ENCODE measurements at places on chromosomes 4 and X. TPM values are rescaled to one million over a fixed set of nuclear protein-coding genes. Genes with fewer than 3 reads are reported as not detected.

GRCh38 chr4:2251795-2252529 is 9.9 kb downstream of the MXD4 start:
- H3K36me3 ChIP-seq = no peaks in the 10 kb centered on the region
- H3K27ac ChIP-seq = no peak overlapping the region
- peak; percentile 42 for DNase-seq
- no peak overlapping the region for H3K4me3 ChIP-seq

Gene ZNF630
- 7.7 TPM for total RNA-seq

DNA sequence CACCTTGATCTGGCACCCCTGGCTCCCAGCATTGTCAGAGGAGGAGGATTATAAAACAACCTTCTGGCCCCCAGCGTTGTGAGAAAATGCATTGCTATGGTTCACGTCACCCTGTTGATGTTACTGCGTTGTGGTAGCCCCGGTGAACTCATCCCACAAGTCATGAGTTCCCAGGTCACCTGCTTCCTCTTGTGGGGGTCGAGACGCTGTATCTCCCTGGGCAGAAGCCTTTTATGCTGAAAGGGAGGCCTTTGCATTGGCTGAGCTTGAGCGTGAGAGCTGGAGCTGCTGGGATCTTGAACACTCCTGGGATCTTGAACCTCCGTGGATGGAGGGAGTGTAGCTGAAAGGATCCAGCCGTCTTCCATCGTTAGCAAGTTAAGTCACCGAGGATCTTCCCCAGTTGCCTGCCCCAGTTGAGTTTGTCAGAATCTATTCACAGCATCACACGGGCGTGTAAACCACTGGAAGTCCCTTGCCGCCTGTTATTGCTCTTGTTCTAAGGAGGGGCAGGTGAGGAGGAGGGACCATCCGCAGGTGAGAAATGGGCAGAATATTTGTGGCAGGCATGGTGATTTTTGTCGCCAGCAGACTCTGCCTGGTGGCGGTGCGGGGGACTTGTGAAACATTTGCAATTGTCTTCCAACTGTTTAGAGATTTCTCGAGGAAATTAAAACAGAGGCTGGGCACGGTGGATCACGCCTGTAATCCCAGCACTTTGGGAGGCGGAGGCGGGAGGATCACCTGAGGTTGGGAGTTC is 299.9 kb downstream of the ASMT start:
- no peak for DNase-seq
- H3K4me3 ChIP-seq = no peak overlapping the region
- H3K27me3 ChIP-seq = no peaks in the 10 kb centered on the region

DNA sequence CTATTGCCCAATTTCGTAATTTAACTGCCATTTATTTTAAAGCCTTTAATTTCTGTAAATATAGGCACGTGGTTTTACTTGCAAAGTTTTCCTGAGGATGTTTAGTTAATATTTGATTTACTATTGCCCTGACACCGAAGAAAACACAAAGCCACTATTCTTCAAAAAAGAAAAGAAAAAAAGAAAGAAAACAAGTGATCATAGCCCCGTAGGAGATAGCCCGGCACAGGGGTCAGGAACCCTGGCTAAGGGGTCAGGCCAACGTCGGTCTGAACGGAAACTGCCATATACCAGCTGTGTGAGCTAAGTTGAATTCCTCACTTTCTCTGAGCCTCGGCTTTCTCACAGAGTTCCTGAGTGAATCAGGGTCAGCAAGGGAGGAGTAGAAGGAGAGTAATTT is 17.7 kb upstream of the LAMP2 start:
- H3K27ac ChIP-seq = no peak overlapping the region
- no peak overlapping the region for H3K4me3 ChIP-seq
- no peak for DNase-seq
- H3K4me1 ChIP-seq = no peaks in the 10 kb centered on the region
- no peaks in the 10 kb centered on the region for H3K36me3 ChIP-seq

DNA sequence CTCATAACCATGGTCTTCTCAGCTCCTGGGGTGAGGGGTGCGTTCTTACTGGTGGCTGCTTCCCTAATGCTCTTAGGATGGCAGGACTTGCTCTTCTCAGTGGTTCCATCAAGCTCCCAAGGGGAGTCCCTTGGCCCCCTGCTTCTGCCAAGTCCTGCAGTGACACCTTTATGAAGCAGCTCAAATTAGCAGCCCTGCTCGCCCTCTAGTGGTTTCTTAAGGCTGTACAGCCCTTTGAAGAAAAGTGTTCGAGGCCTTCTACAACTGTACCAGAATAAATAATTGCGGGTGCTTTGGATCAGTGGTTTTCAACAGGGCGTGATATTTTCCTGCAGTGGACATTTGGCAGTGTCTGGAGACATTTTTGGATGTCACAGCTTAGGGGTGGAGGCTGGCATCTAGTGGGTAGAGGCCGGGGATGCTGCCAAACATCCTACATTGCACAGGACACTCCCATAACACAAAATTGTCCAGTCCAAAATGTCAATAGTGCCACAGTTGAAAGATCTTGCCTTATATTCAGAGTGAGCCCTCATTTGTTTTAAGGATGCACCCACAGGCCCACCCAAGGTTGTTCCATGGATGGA is 204.7 kb upstream of the S100G start:
- H3K27me3 ChIP-seq = no peaks in the 10 kb centered on the region
- H3K4me1 ChIP-seq = no peaks in the 10 kb centered on the region
- DNase-seq = no peak
- H3K4me3 ChIP-seq = no peak overlapping the region
- no peaks in the 10 kb centered on the region for H3K36me3 ChIP-seq

- no peaks in the 10 kb centered on the region for H3K36me3 ChIP-seq
- H3K4me1 ChIP-seq = no peaks in the 10 kb centered on the region
- H3K4me3 ChIP-seq = no peak overlapping the region
- H3K27me3 ChIP-seq = no peaks in the 10 kb centered on the region
- no peak for DNase-seq
- no peak overlapping the region for H3K27ac ChIP-seq
Observed at GRCh38 chr4:73181231-73181630, 77.4 kb downstream of the ANKRD17 start.

Gene UPF3B
- 9.5 TPM for total RNA-seq

- no peaks in the 10 kb centered on the region for H3K36me3 ChIP-seq
- DNase-seq = no peak
- no peak overlapping the region for H3K4me3 ChIP-seq
- no peak overlapping the region for H3K27ac ChIP-seq
Observed at GRCh38 chrX:123822965-123823364, 36.9 kb upstream of the XIAP start.

Gene INTS6L
- 15.6 TPM for total RNA-seq

Gene AFF1
- total RNA-seq = 99.6 TPM

- H3K27ac ChIP-seq = no peak overlapping the region
- no peaks in the 10 kb centered on the region for H3K27me3 ChIP-seq
- H3K4me1 ChIP-seq = no peaks in the 10 kb centered on the region
- H3K36me3 ChIP-seq = no peaks in the 10 kb centered on the region
- H3K4me3 ChIP-seq = no peak overlapping the region
Observed at GRCh38 chrX:42869659-42870476, 91.9 kb upstream of the PPP1R2C start.

- H3K4me1 ChIP-seq = no peaks in the 10 kb centered on the region
- no peaks in the 10 kb centered on the region for H3K36me3 ChIP-seq
- no peaks in the 10 kb centered on the region for H3K27me3 ChIP-seq
- no peak overlapping the region for H3K27ac ChIP-seq
- peak; percentile 58 for DNase-seq
Observed at GRCh38 chrX:151753313-151754046, 18.9 kb downstream of the CNGA2 start.

Gene TMEM271
- not detected for total RNA-seq

Gene SAGE1
- not detected for total RNA-seq

DNA sequence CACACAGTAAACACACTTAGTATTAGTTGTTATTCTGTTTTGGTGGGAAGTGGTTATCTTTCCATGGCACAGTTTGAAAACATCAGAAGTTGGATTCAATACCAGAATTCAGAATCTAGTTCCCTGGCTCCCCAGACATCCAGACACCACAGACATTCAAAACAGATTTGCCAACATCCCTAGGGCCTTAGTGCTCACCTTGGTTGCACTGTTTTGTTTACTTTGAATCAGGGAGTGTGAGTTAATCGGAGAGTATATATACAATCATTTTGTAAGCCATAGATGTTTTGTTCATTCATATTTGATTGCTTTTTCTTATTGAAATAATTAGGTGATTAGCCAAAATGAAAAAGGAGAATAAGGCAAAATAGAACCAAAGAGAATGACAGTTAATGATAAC is 324.7 kb upstream of the CLNK start:
- no peak overlapping the region for H3K27ac ChIP-seq
- no peaks in the 10 kb centered on the region for H3K36me3 ChIP-seq
- no peaks in the 10 kb centered on the region for H3K27me3 ChIP-seq
- DNase-seq = no peak
- no peaks in the 10 kb centered on the region for H3K4me1 ChIP-seq

GRCh38 chrX:40945361-40945713 is 139.9 kb upstream of the USP9X start:
- H3K4me3 ChIP-seq = no peak overlapping the region
- DNase-seq = no peak

DNA sequence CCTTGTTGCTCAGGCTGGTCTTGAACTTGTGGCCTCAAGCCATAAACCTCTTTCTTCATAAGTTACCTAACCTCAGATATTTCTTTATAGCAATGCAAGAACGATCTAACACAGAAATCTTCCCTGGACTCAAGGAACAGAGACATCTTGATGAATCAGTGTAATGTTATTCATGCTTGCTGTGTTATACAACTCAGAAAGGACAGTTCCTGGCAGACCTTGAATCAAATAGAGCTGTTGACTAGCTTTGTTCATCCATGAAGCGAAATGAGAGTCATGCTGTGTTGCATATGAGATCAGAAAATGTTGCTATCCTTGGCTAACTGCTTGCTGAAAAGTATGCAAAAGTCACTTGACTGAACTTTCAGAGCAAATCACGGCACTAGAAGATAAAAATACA is 72.6 kb upstream of the ARHGAP24 start:
- no peaks in the 10 kb centered on the region for H3K36me3 ChIP-seq
- H3K27me3 ChIP-seq = no peaks in the 10 kb centered on the region
- H3K4me3 ChIP-seq = no peak overlapping the region
- no peak overlapping the region for H3K27ac ChIP-seq

DNA sequence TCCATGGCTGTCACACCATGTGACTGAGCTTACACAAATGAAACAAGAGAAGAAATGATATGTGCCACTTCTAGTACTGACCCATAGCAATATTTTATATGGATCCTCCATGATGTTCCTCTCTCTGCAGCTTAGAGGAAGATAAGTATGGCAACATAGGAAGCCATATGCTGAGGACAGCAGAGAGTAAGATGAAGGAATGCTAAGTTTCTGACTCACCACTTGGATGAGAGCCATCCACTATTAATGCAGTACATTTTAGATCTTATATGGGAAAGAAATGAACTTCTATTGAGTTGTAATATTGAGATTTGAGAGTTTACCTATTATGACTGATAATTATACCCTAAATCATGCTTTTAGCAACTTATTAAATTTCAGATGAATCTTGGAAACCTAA is 386.9 kb upstream of the MAOA start:
- no peaks in the 10 kb centered on the region for H3K4me1 ChIP-seq
- H3K27ac ChIP-seq = no peak overlapping the region
- H3K27me3 ChIP-seq = no peaks in the 10 kb centered on the region
- no peaks in the 10 kb centered on the region for H3K36me3 ChIP-seq

- H3K4me3 ChIP-seq = no peak overlapping the region
- H3K27ac ChIP-seq = no peak overlapping the region
- no peaks in the 10 kb centered on the region for H3K27me3 ChIP-seq
- H3K4me1 ChIP-seq = no peaks in the 10 kb centered on the region
- H3K36me3 ChIP-seq = no peaks in the 10 kb centered on the region
Observed at GRCh38 chr4:171334549-171334948, 478.7 kb upstream of the GALNTL6 start.

DNA sequence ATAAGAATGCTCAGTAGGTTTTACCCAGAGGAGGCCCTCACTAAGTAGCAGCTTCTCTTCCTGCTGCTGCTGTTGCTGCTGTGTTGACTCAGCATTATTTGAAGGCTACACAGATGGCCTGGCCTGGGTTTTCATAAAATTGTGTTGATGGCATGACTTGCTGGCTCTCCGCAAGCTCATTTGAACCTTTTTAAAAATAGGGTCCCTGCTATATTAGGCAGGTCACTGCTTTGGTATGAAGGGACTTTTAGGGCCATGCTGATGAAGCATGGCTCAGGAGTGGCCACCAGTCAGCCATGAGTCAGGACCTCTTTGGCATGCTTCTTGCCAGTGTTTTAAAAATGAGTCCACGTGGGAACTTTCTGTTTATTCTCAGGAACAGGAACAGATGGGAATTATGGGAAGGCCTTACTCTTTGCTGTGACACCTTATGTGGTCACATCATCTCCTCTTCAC is 128.7 kb downstream of the MID1IP1 start:
- no peak overlapping the region for H3K4me3 ChIP-seq
- peaks cover 1% of the 10 kb centered on the region for H3K4me1 ChIP-seq
- no peaks in the 10 kb centered on the region for H3K36me3 ChIP-seq
- H3K27me3 ChIP-seq = no peaks in the 10 kb centered on the region
- no peak for DNase-seq

Gene MAGEE2
- 0.69 TPM for total RNA-seq

Gene TMPRSS11D
- total RNA-seq = not detected

Gene CSAG3
- total RNA-seq = not detected

DNA sequence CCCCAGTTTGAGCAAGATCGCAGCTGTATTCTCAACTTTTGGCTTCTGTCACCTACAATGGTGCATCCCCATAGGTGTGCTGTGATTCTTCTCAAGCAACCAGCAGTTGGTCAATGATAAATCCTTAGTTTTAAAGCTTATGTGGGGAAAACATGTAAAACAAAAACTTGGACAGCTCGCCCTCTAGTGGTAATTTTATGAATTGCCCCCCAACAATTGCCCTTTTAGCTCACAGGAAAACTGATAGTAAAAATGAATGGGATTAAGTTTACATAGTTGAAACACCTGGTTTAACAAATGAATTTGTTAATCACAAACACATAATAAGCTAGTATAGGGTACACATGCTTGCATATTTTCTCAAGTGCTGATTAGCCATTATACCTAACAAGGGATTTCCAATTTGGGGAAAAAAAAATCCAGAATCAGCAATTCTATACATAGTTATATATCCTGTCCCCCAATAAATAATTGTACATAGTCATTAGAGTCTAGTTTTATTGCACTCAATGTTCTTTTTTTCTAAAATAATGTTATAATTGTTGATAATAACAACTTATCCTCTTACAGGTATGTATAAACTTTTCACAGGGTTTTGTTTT is 30.1 kb downstream of the TEX13A start:
- no peaks in the 10 kb centered on the region for H3K27me3 ChIP-seq
- H3K36me3 ChIP-seq = no peaks in the 10 kb centered on the region
- no peak overlapping the region for H3K27ac ChIP-seq

Gene CRMP1
- 0.58 TPM for total RNA-seq

- no peak overlapping the region for H3K27ac ChIP-seq
- H3K4me1 ChIP-seq = no peaks in the 10 kb centered on the region
- no peak overlapping the region for H3K4me3 ChIP-seq
- H3K36me3 ChIP-seq = no peaks in the 10 kb centered on the region
Observed at GRCh38 chr4:22237846-22238494, 277.9 kb downstream of the ADGRA3 start.

Gene TMEM35A
- total RNA-seq = 3.7 TPM
